Inflammatory macrophage treated with lipopolysaccharide for 1 hour (primary cell): ENCODE measurements at places on chromosomes 12 and 14.

DNA sequence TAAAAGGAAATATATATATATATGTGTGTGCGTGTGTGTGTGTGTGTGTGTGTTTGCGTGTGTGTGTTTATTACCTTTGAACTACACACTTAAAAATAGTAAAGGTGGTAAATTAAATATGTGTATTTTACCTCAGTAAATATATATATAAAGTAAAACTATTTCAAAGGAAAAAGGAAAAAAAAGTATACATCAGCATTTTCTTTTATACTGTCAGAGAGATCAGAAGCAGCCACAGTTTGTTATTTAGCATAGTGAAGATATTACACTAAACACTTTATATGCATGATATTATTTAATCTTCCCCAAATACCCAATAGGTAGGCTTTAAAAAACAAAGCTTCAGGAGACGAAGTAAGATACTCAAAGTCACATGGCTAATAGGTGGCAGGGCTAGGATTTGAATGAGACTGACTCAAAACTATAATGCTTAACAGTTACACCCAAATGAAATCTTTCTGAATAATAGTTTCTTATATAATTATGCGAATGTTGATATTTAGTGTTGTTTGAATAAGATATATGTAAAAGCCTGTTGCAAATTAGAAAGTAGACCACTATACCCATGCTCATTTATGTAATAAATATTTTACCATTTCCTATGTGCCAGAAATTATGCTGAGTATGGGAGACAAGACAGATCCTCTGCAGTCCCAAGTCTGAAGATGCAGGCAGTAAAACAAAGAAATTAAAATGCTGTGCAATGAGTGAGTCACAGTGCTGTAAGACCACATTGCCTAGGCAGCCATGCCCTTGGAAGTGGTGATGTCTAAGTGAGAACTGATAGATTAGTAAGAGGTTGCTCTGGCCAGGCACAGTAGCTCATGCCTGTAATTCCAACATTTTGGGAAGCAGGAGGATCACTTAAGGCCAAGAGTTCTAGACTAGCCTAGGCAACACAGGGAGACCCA lies 66.1 kb downstream of the PDZRN4 start:
- DNase-seq = no peak

DNA sequence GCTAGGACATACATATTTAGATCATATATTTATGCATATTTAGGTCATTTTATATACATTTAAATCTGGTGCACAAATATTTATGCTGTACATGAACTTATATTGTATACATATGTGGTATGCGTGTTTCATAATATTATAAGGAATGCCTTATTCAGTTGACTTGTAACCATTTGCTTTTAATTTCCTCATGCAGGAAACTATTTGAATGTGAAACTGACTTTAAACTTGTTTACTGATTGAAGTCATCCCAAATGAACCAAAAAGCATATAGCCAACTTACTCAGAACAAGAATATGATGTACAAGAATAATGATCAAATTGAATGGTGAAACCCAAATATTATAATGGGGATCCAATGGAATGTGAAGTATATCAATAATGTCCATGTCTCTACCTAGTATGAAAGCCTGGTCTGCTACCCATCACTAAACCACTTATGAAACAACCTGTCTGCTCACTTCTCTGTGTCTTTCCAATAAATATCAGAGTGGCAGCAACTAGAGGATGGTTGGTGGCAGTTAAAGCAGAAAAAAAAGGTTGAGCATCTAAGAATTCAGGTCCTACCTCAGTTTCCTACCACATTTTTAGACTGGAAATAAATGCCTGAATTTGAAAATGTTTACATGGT lies 38.3 kb downstream of the RPS6KA5 start:
- no peak for DNase-seq

DNA sequence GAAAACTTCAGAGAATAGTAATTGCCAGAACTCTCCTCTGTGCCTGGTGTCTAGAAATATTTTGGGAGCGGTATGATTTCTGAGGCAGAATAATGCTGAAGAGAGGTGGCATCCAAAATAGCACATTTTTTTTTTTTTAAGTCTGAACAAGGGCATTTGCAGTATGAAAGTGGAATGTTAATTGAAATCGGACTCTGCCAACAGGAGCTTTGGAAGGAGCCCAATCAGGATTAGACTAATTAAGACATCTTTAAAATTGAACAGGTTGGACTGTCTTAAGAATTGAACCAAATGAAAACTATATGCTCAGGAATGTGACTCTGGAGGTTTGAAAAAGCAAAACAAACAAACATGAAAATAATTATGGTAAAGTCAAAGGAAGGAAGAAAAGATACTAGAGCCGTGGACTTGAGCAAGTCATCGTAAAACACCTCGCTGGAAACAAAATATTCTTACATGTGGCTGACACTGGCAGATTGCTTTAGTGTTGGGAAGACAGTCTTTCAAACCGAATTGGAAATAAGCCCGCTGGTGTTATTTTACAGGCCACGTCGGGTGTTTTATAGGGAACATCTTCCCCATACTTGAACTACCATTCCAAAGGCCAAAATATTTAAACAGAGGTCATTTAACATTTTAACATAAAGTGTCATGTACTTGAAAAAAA lies 436.3 kb downstream of the VRK1 start:
- no peak for DNase-seq

DNA sequence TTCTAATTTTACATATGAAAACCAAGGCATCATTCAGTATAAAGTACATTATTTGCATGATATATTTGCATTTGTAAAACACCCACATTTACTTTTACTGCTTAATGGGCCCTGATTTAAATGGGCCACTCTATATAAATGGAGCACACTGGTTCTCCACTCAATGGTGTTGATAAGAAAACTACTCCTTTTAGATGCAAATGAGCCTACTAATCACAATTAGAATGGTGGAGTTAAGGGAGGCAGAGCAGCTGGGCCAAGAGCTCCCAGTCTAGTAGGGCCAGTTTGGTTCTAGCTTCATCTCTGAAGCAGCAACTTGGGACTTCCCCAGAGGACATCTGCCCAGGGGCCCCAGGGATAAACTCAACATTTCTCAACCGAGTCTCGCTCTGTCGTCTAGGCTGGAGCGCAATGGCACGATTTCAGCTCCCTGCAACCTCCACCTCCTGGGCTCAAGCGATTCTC lies 120.7 kb downstream of the FOXN3 start:
- no peak for DNase-seq

DNA sequence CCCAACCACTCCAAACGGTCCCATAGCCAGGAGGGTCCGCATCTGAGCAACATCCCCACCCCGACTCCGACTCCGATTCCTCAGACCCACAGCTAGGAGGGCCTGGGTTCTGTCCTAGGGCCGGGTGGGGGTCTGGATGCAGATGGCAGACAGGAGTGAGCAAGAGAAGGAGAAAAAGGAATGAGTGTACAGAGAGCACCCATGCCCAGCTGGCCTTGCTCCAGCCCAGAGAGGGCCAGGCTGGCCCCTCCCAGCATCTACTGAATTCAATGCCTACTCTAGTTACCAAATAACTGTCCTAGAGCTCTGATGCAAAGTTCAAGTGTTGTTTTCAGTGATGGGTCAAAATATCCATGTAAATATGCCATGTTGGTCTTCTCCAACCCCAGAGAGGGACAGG lies 40.8 kb downstream of the VDR start:
- DNase-seq = no peak

DNA sequence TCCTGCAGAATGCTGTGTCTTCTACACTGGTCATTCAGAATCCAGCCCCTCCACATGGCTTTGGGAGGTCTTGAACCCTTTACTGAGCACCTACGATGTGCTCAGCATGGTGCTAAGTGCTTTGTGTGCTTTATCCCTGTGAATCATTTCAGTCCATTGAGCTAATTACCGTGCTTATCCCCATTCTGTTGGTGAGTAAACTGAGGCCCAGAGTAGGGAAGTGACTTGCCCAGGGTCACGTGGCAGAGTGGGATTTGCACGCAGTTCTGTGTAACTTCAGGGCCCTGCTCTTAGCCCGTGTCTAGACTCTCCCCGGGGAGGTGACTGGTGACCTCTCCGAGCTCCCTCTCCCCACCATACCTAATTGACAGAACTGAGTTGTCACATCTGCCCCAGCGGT lies 27.4 kb downstream of the MVK start:
- no peak for DNase-seq

DNA sequence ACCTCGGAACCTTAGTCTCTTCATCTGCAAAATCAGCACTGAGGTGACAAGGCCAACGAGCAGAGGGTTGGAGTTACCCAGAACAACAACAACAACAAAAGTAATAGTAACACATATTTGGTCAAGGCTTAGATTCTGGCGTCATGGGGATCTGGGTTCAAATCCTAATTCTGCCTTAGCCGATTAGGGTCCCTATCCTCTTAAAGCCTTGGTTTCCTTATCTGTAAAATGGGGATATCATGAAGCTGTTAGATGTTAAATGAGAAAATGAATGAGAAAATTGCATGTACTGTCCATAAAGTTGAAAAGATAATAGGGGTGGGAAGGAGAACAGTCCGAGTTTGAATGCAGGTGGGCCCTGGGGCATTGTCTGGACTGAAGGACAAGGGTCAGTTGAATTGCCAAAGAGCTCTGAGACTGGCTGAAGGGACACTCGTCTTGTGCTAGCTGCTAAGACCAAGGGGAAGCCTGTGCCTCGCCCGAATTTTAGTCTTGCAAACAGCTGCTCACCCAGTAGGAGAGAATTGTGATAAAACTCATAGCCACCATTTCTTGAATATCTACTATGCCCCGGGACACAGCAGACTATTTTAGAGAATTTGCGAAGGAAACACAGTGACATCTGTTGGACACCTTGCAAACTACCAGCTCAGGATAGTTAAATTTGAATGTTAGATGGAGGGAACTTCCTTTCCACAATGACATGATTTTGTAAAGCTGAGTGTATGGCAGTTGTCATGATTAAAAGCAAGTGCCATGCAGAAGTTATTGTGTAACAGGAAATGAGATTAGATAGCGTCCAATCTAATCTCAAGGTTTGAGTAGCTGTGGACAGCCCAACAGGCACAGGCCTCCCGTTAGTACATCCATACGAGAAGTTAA lies 6.8 kb upstream of the HNF1A start:
- peak; percentile 70 for DNase-seq

DNA sequence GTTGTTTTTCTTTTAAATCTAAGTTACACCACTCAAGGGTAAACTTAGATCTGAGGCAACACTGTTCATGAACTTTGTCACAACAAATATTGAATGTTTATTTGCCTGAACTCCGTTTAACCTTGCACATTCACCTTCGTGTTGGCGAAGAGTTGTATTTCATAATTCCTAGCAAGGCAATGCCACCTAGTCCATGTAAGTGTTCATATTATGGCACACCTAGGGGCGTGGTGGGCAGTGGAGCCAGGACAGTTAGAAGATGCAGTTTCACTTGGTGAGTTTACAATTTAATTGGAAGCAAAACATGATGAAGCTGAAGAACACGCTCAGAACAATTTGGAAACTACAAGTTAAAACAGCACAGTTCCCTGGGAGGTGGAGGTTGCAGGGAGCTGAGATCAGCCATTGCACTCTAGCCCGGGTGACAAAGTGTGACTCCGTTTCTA lies 30.4 kb upstream of the GNPNAT1 start:
- DNase-seq = no peak

DNA sequence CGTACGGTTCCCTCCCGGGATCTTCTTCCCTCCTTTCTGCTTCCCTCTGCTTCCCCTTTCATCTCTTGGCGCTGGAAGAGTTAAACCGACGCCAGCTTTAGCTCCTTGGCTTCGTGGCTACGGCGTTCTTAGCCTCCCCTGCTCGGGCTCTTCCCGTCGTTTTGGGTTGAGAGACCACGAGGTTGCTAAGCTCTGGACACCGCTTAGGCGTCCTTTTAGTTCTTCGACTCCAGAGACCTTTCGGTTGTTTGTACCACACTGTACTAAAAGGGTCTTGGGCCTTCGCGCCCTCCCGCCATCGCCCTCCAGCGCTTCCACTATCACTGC lies 545 bp downstream of the CPSF2 start:
- no peak for DNase-seq

- no peak for DNase-seq
Observed at GRCh38 chr12:65656156-65656882, 168.0 kb upstream of the HMGA2 start.

DNA sequence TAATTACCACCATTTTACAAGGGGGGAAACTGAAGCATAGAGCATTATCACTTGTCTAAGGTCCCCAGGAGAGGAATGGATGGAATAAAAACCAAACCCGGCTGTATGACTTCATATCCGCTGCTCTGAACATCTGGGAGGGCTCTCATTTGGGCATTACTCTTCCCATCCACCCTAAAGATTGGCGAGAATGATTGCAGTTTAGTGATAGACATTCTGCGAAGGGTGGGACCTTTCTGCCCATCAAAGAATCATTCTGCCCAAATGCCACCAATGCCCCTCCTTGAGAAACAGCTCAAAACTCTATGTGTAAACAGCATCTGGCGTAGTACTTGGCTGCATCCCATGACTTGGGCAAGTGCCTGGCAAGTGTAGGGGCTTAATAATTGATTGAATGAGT lies 11.6 kb downstream of the CHST11 start:
- no peak for DNase-seq

DNA sequence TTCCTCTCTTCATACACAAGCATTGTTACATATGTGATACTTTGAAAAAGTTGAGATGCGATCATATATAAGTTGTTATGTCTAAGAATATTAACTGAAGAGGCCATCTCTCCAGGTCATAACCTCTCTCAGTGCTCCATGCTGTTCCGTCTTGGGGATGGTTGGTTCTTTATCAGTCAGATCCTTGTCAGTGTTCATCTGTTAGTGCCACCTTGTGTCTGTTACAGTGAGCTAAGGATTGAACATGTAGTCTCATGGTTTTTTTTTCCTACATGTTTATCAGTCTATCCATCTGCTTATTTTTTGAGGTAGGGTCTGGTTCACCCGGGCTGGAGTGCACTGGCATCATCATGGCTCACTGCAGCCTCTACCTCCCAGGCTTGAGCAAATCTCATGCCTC lies 30.5 kb downstream of the EP400 start:
- DNase-seq = no peak

DNA sequence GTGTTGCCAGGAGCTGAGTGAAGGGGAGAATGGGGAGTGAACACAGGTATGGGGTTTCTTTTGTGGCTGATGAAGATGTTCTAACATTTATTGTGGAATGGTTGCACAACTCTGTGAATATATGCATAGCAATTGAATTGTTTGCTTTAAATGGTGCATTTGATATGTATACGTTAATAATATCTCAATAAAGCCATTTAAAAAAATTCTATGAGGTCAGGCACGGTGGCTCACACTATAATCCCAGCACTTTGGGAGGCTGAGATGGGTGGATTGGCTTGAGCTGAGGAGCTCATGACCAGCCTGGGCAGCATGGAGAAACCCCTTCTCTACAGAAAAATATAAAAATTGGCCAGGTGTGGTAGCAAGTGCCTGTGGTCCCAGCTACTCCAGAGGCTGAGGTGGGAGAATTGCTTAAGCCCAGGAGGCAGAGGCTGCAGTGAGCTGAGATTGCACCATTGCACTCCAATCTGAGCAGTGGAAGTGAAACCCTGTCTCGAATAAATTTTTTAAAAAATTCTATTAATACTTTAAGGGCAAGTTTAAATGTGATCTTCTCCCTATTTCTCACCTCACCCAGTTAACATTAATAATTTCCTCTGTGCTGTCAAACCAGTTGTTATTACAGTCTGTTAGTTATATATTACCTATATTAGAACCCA lies 65.3 kb downstream of the DENND5B start:
- no peak for DNase-seq

GRCh38 chr12:70754330-70754741 lies 117.1 kb upstream of the PTPRB start:
- DNase-seq = no peak
